ENCODE measurements at places on chromosomes 13 and 19.

DNA sequence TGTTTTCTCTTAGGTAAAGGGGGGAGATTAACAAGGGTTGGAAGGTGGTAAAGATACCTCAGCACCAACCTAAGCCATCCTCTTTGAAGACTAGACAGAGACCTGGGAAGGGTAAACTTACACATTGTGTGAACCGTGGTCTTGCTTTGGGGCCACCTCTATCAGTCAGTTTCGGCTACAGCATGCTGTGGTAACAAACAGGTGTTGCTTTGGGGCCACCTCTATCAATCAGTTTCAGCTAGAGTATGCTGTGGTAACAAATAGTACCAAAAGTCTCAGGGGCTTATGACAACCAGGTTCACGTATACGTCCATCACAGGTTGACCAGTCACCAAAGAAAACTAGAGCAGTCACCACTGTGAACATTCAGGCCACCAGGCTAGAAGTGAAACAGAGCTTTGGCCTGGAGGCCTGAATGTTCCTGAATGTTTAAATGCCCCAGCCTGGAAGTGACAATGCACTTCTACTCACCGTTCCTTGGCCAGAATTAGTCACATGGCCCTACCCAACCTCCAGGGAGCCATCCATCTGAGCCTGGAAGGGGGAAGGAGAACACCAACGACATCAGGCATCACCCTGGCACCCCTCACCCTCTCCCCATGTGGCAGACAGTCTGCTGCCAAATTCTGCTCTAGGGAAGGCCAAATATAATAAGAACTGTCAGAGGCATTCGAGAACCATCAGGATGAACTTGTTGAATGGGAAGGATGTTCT is 3.8 kb downstream of the FXYD7 start:
- DNase-seq, result no peak

DNA sequence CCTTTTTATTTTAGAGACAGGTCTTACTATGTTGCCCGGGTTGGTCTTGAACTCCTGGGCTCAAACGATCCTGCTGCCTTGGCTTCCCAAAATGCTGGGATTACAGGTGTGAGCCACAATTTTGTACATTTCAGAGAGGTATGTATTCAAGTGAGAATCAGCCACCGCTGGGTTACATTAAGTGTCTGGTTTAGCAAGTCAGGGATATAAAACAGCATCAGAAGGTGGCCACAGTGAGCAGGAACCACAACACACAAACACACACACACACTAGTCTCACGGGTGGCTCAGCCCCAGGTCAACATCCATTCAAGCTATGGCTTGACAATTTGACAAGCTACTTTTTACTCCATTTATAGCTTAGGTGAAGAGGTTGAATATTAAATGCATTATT is 20.2 kb downstream of the KLK5 start:
- DNase-seq, result no peak

DNA sequence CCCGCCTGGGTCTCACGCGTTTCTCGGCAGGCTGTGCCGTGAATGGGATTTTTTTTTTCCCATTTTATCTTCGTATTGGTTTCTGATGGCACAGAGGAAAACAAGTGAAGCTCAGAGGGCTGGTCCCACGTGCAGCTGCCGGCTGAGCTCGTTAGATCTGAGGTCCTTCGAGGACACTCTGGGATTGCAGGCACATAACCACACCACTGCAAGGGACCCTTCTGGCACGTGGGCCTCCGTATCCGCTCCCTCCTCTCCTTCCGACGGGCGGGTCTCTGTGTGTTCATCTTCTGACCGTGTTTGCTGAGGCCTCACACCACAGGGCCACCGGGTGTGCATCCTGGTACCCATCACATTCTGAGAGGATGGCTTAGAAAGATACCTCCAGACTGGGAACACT is 16.6 kb downstream of the CFD start:
- DNase-seq, result no peak

DNA sequence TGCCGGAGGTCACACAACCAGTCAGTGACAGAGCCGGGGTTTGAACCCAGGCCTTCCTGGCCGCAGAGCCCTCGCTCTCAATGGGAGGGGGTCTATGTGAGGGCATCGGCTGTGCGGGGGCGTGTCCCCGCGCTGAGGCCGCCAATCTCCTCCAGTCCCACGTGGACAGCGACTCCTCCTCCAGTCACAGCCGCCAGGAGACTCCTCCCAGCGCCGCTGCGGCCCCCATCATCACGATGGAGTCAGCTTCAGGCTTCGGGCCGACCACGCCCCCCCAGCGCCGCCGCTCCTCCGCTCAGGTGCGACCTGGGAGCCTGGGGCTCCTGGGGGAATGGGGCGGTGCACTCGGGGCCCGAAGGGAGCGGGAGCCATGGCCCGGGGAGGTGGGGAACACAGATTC is 6.0 kb downstream of the SPRED3 start:
- DNase-seq, result no peak

GRCh38 chr13:47499358-47500150 is 501.5 kb downstream of the SUCLA2 start:
- no peak for DNase-seq

DNA sequence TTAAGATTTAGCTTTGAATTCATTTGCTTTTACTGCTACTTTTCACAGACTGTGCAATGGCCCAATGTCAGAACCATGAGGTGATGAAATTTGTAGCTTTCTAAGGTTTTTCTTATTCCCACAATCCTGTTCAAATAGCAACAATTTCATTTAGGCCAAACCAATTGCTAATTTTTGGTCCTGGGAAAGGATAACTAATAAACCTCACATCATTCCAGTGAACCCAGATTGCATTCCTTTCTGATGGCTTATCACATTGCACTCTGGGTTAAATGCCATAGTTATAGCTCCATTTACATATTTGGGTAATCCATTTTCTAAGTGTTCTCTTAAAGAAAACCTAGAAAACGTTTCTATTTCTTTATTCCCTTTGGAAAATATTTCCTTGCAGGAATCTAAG is 22.9 kb upstream of the POMP start:
- DNase-seq, result no peak

DNA sequence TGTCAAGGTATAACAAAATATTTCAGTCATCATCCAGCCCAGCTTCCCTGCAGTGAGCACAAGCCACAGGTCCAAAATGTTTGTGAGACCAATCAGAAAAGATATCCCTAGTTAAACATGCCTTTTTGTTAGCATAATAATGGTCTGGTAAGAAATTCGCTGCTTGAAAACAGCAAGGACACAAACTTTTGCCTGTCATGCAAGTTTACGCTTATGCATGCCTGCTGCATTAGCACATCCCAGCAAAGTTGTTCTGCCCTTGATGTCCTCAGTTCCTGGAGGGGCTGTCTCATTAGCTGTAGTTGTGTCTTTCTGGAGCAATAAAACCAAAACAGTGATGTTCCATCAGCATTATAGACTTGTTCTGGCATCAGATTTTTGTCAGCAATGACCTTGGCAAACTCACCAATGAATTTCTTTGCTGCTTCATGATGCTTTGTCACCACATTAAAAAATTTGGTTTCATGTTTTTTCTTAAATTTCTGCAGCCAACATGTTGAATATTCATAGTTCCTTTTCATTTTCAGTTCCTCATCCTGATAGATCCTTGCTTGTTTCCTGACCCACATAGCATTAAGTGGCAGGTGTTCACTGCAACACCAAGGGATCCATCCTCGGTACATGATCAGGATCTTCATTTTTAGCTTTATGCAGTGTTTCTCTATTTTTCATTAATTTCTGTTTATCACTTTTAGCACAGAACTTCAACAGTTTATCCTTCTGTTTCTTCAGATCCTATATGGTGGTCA is 72.0 kb upstream of the GPR183 start:
- no peak for DNase-seq

Data from NCI-H446 treated with DMSO at 0.1 percent for 48 hours (cell line).